ENCODE measurements at places on chromosomes 16 and 17.

DNA sequence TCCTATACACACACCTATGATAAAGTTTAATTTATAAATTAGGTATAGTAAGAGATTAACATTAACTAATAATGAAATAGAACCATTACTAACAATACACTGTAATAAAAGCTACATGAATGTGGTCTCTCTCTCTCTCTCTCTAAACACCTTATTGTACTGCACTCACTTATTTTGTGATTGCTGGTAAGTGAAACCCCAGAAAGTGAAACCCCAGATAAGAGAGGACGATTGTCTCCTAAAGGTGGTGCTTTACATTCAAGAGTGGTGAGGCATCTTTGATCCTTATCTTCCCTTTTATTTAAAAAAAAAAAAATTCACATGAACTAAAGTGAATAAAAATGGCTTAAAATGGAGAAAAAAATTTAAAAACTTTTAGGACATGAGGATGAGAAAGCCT, 80.1 kb upstream of the TRAP1 start:
- no peak for DNase-seq

- DNase-seq, result peak; percentile 99
Observed at GRCh38 chr17:43125133-43125966, at the start of gene BRCA1. Gene BRCA1, minus strand, starts transcription at chr17:43125364. Its CDS starts 1,268 bp downstream, at chr17:43124096.

DNA sequence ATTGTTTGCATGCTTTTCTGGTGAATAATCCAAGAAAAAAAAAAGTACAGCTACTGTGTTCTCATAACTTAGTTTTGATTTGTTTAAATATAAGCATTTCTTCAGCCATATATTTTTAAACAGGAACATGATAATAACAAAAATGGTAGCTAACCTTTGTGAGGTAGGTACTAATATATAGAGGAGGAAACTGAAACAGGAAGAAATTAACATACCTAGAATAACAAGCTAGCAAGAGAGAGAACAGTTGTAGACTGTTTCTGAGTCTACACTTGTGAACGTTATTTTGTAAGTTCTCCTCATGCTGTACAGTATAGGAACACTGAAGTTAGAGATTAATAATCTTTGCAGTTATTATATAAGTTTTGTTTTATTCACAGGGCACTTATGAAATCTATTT, 49.3 kb downstream of the NSRP1 start:
- no peak for DNase-seq

DNA sequence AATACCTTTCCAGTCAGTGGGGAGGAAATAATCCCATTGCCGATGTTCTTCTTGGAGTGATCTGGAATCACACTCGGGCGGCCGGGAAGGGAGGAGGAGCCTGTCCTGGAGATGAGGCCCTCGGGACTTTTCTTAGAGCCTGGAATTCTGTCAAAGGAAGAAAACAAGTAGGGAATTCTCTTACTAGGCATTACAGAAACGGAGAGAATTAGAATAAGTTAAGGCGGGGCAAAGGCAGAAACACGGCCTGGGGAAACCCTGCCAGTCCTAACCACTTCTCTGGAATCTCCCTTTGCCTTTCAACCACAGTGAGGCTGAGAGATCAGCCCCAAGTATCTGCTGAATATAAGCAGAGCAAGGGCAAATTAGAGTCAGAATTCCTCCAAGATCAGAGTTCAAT, 27.8 kb downstream of the USP36 start:
- no peak for DNase-seq

DNA sequence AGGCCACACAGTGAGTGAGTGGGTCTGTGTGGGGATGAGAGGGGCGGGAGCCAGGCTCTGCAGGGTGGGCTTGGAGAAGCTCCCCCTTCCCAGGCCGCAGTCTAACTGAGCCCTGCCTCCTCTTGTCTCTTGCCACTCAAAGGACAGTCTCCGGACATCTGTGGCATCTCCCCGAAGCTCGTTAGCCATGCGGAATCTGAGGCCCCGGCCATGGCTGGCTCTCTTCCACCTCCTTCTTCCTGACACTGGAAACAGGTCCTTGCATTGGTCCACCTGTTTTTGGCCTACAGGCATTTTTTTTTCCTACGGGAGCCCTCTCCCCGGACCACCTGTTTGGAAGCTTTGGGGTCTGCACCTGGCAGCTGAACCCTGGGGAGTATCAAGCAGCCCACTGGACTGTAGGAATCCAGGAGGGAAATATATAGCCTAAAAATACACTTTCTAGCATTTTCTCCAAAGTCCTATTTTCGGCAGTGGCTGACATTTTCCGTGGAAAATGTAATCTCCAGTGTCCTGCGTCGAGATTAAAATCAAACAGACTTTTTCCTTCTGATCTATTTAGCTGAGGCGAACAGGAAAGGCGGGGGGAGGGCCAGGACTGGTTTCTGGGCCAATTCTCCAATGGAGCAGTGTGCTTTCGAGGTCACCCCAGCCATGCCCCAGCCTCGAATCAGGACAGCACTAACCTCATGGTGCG, 9.1 kb downstream of the ATP2A3 start:
- no peak for DNase-seq

GRCh38 chr16:65414284-65414984, 292.6 kb upstream of the CDH11 start:
- DNase-seq, result no peak

GRCh38 chr17:6914711-6915110, 81.1 kb upstream of the ALOX12 start:
- no peak for DNase-seq

- no peak for DNase-seq
Observed at GRCh38 chr17:56756536-56756935, 77.2 kb downstream of the C17orf67 start.

GRCh38 chr16:78890373-78890895, 710.1 kb downstream of the MAF start:
- DNase-seq, result no peak

- no peak for DNase-seq
Observed at GRCh38 chr17:39756380-39757079, 18.8 kb downstream of the GRB7 start.

DNA sequence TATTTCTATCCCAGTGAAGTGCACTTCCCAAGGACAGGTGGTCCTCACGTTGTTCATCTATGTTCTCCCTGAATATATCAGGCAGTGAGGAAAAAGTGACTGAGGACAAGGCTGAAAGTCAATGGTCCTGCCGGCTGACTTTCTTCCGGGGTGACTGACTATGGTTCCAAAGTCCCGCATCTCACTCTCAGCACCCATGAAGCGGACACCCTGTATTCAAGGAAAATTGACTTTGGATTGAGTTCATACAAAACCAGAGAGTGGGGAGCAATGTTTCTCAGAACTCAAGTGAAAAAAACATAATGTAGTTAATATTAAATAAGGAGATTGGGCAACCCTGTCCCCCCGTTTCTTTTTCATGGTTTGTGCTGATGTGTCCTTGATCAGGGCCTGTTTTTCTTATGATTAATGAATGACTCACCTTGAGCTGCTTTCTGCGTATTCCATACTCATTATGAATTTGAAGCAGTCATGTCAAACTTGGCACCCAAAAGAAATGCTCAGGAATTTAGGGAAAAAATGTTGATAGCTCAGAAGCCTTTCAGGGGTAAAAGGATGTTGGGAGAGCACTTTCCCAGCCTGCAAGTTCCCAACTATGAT, 184.0 kb downstream of the CYLD start:
- DNase-seq, result no peak

DNA sequence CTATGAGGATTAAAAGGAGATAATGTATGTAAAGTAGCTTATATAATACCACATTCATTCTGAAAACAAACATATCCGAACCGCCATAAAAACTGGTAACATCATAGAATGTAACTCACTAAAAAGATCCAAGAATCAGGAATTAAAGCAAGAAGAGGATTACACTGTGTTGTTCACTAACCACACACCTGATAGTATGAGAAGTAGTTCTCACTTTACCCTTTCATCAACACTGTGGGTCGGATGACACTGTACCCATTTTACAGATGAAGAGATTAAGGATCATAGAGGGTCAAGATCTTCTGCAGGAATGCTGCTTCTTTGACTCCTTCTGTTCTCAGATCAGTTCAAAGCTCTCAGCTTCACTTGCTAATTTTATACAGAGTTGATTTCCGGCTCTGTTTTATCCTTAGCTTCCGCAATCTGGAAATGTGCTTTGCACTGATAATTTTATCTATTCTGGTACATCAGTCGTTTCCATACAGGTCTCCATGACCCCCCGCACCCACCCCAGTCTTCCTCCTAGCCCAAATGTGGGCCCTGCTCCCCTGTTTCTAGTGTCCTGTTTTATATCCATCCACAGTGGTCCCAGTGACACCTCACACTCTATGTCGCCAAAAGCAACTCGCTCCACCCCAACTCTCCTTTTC, 288.6 kb upstream of the CCL2 start:
- DNase-seq, result no peak

DNA sequence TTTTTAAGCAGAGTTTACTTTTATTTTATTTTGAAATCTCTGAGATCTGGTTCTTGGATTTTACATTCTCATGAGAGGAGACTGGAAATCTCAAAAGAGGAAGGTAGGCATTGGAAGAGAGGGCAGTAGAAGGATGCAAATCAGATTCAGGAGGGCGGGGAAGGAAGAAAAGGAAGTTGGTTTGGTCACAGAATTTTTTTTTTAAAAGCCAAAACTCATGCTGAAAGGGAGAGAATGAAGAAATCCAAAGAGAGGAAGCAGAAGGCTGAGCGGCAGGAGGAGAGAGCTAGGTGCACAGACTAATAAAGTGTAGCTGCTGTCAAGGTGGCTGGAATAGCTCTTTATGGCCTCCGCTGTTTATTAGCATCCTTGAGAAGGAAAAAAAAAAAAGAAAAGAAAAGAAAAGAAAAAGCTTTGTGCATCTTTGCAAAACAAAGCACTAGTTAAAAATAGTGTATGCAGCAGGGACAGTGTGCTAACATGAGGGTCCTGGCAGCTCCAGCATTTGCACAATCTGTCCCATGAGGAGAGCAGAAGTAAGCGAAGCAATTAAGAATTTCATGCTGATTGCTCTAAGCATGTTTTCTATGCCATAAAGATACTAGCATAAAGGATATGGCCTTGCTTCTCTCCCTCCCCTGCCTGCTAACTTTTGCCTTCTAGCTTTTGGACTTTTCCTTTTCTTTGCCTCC, 194.2 kb downstream of the ZFHX3 start:
- DNase-seq, result peak; percentile 86

GRCh38 chr17:78738278-78738677, 43.8 kb downstream of the CYTH1 start:
- no peak for DNase-seq

GRCh38 chr16:13150181-13150885, 248.9 kb downstream of the SHISA9 start:
- DNase-seq, result no peak

- DNase-seq, result no peak
Observed at GRCh38 chr17:48767263-48767774, 38.8 kb upstream of the HOXB13 start.

GRCh38 chr16:54204756-54205155, 81.8 kb downstream of the IRX3 start:
- no peak for DNase-seq

DNA sequence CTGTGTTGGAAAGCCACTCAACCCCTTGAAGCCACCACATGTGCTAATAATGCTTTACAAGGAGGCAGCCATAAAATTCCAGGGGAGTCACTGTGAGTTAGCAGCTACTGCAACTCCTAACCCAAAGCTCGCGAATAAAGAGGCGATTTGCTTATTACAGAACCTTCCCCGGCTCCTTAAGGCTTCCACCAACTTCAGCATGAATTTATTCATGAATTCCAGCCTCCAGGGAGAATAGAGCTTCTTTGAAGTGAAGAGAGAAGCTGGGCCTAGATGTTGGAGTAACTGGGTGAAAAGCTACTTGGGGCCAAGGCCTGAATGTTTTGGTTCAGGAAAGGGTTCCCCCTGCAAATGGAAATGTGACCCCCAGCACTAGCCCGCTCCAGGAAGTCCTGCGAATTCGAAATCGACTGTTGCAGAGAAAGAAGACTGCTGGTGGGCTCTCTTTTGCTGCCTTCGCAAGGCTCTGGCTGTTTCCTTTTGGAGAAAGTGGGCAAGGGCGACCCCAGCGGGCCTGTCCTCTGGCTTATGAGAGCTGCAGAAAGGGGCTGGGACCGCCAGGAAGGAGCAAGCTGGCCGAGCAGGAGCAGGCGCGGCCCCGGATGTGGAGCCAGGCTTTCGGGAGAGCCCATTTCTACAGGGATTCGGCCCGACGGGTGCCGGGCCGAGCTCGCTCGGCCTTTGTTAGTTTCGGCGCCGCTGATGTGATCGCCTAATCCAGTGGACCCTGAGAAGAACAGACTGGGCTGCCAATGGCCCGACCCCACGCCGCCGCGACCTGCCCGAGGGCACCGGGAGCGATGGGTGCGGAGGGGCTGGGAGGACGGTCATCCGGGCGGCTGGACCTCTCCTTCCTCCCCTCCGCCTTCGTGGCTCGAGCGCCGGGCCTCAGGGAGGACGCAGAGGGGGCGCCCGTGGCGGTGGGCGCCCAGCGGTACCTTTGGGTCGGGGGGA, 7.6 kb downstream of the CBX8 start:
- no peak for DNase-seq

DNA sequence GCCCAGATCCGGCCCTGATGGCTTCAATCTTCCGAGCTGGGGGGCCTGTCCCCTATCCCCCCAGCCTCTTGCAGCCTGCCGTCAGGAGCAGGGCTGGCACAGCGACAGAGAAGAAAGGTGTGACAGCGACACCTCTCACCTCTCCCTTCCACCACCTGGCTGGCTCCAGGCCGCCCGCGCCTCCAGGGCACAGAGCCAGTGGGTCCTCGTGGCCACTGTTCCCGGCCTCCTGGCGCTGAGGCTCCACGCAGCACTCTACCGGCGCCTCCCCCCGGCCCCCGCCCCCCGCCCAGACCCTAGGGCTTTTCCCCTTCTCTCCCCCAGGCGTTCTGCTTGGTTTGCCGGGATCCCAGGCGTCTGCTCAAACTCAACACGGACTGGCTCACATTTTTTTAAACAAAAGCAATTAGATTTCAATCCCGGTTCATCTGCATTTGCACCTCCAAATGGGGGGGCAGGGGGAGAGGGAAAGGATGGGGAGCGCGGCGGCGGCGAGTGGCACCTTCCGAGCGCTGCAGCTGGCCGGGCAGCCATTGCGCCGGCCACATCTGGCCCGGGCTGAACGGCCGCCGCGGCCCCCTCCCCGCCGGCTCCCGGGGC, 12.8 kb upstream of the CBX8 start:
- DNase-seq, result no peak

DNA sequence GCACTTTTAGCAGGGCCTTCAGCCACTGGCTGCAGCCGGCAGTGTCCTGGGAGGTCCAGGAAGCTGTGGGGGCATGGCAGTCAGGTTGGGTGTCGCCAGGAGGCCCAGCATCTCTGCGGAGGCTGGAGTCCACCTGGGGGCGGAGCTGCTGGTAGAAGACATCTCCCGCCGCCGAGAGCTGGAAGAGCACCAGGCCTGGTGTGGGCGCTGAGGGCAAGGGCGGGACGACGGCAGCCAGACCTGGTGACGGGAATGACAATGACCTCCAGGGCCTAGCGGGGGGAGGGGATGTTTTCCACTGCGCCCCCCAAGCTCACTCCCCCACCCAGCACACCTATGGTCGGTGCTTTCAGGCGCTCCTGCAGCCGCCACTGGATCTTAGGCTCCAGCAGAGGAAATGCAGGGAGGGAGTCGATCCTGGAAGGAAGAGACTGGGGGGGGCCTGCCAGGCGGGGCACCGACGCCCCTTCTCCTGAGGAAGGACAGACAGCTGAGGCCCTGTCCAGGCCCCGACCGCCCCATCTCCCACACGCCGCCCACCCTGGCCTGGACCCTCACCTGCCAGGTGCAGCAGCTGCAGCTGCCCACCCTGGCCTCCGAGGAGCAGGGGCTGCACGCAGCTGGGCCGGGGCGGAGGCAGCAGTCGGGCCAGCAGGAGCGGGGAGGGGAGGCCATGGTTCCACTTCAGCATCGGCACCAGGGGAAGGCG, 7.1 kb downstream of the TAF1C start:
- DNase-seq, result no peak
